ENCODE measurements at places on chromosomes 5 and 9.

- no peak for DNase-seq
Measured at GRCh38 chr5:148839960-148840359, 13.5 kb downstream of the ADRB2 start.

- no peak for DNase-seq
Measured at GRCh38 chr9:133125941-133126696, 5.1 kb upstream of the RALGDS start.

GRCh38 chr5:33969572-33970452, 14.7 kb downstream of the SLC45A2 start:
- peak; percentile 72 for DNase-seq

DNA sequence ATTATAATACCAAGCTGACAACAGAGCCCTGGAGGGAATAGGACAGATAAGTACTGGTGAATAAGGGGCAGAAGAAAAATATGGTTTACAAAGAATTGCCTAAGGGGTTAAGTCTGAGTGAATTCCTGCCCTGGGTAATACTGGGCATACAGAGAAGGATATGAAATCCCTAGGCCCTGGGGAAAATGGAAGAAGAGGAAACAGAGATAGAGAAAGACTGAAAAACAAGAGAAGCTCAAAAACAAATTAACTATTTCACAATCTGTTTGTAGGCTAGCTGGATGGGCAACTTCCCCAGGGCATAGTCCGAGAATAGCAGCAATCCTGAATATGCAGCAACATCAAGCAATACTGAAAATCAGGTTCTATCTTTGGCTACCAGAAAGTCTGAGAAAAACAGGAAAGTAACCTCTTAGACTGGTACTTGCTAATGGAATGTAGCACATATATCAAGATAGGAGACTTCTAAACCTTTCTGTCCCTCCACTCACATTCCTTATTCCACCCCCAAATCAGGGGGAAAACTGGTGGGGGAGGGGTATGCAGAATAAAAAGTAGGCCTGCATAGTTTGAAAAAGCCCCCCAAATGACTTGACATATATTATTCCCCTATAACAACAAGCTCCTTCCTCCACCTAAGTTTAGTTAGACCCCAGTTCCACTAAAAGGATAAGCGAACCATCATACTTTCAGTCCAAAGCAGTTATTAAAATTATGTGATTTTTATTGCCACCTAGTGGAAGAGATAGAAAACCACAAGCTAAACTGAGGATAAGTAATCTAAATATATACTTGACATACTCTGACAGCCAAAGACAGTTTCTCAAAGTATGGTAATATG, 20.6 kb downstream of the SLC38A9 start:
- DNase-seq, result peak; percentile 49

DNA sequence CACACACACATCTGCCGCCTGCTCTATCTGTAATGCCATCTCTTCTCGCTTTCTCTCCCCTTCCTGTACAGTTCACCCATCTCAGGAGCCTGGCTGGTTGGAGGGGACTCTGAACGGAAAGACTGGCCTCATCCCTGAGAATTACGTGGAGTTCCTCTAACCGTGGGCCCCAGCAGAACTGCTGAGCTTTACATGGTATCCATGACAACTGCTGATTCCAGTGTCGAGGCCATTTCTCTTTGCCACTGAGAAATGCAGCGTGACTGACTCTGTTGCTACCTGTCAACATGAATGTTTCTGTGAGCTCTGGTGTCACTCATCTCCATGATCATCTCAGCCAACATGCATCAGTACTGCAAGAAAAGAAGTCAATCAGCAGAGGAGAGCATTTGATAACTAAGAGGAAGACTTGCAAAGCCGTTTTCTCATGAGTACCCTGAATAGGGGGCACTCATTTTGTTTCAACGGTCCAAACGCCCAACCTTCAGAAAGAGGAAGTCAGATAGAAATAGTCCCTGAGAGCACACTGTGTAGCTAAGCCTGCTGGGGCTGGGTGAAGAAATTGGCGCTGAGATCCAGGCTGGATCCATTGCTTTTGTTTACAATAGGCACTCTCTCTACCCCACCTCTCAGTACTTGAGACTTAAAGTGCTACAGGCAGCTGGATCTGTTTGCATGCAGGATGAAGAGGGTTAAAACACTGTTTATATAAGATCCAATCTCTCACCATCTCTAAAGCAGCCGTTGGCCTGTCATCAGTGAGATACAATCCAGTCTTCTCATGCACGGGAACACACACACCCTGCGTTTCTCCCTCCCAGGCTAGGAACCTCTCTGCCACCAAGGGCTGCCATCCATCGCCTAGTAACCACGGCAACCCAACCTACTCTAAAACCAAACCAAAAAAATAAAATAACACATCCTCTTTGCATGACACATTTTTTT, 180.9 kb downstream of the NR3C1 start:
- DNase-seq, result peak; percentile 98

GRCh38 chr5:167644619-167645018, 646.8 kb upstream of the WWC1 start:
- DNase-seq, result no peak

GRCh38 chr5:132076202-132076830, 2.7 kb downstream of the CSF2 start:
- no peak for DNase-seq

GRCh38 chr9:70983723-70984295, 137.6 kb downstream of the TRPM3 start:
- DNase-seq, result no peak

DNA sequence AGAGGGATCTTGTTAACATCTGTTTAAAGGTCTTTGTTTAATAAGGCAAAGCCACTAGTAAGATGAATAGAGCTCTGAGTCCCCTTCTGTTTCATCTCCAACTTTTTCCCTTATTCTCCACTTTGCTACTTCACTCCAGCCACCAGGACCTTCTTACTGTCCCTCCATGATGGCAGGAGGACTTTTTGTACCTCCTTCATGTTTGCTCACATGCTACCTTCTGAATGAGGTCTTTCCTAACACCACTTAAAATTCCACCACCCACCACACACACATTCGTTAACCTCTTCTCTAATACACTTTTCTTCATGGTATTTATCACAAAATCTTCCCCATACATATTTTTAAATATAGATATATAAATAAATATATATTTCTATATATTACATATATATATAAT, 501.9 kb downstream of the PDE4D start:
- no peak for DNase-seq

GRCh38 chr5:1265461-1266455, 29.1 kb downstream of the TERT start:
- DNase-seq, result no peak

DNA sequence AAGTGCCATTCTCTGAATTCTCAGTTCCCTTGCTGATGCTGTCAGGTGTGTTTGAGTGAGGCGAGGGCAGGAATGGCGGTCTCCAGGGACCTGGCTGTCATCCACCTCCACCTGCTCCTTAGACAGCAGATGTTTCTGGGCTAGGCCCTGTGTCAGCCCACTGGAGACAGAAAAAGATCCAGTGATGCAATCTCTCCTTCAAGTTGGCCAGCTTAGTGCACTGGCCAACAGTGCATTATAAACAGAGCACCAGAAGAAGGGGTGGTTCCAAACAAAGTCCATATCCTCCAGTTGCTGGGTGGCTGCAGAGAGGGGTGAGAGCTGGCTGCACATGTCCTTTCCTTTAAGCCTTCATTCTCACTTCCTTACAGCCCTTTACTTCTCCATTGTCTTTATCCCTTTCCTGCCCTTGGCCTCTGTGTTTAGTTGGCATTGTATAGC, 26.5 kb downstream of the NANS start:
- no peak for DNase-seq

GRCh38 chr9:34653151-34654072, 1.4 kb downstream of the IL11RA start:
- no peak for DNase-seq

DNA sequence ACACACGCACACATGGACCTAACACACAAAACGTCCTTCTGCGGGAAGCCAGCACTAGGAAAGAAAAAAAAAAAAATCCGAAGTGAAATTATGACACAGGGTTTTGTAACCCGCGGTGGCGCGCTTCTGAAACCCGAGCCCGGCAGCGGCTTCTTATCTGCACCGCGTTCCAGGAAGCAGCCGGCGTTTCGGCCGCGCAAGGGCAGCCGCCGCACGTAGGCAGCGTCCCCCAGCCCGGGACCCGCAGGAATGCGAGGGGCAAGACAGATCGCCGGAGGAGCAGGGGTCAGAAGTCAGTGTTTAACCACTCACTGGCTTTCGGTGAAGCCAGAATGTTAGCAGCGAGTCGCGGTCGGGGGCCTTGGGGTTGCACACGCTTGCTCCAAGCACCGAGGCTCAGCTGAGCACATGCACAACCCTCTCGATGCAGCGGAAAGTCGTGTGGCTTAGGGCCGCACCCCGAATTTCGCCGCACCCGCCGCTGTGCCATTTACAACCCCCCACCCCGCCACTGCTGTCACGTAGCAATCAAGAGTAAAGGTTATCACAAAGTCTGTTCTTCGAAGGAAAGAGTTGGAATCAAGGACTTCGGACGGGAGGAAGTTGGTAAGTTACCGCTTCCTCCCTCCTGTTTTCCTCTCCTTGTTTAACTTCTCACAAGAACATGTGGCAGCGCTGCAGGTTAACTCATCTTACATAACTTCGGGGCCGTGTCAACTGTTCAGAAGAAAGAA, 167.9 kb downstream of the AUH start:
- DNase-seq, result peak; percentile 43

- DNase-seq, result no peak
Measured at GRCh38 chr9:114015607-114016006, 62.5 kb downstream of the AMBP start.

- no peak for DNase-seq
Measured at GRCh38 chr5:81789033-81789432, 38.1 kb upstream of the SSBP2 start.

DNA sequence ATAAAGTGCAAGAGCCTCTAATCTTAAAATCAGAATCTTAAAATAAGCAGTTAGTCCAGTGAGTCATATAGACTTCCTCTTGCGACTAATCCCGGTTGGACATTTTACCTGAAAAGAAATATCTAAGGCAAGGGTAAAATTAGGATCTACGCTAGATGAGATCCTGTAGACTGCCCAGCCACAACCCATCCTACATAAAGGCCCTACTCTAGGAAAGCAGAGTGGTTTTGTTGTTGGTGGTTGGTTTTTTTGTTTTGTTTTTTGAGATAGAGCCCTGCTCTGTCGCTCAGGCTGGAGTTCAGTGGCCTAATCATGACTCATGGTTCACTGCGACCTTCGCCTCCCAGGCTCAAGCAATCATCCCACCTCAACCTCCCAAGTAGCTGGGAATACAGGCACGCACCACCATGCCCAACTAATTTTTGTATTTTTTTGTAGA, 6.9 kb downstream of the TSC1 start:
- no peak for DNase-seq

GRCh38 chr9:113966394-113966793, 90.3 kb downstream of the ZNF618 start:
- DNase-seq, result no peak

DNA sequence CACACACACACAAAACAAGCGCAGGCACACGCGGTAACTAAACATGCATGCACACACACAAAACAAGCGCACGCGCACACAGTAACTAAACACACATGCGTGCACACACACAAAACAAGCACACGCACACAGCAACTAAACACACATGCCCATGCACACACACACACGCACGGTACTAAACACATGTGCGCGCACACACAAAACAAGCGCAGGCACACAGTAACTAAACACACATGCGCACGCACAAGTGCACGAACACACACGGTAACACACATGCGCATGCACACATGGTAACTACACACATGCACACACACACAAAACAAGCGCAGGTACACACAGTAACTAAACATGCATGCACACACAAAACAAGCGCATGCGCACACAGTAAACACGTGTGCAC, 19.9 kb upstream of the SLC6A3 start:
- DNase-seq, result no peak

DNA sequence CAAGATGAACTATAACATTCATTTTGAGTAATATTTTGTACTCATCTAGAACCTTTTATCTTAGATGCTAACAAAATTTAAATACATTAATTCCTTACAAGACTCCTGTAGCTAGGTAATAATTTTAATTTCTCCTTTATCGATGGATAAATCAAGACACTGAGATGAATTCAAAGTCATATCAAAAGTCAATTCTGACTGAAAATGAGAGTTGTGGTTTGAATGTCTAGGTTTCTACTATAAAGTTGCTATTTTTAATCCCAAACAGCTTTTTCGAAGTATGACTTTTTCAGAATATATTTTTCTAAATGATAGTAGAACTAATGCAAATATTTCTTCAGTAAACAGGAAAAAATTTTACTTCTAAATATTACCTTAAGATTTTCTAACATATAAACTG, 491.7 kb upstream of the FAM174A start:
- DNase-seq, result no peak

- DNase-seq, result no peak
Measured at GRCh38 chr5:55517804-55518203, 17.0 kb downstream of the PLPP1 start.

GRCh38 chr5:112823656-112824055, 37.4 kb upstream of the SRP19 start:
- no peak for DNase-seq

- DNase-seq, result peak; percentile 71
Measured at GRCh38 chr5:173573126-173573960, 43.1 kb downstream of the BOD1 start.

GRCh38 chr9:111691672-111692329, 30.4 kb downstream of the GNG10 start:
- DNase-seq, result peak; percentile 18

GRCh38 chr9:131076347-131077195, 19.8 kb upstream of the AIF1L start:
- no peak for DNase-seq

GRCh38 chr9:4022435-4023067, 277.3 kb downstream of the GLIS3 start:
- DNase-seq, result no peak

- no peak for DNase-seq
Measured at GRCh38 chr5:18074961-18075360, 440.7 kb downstream of the TAF11L14 start.

DNA sequence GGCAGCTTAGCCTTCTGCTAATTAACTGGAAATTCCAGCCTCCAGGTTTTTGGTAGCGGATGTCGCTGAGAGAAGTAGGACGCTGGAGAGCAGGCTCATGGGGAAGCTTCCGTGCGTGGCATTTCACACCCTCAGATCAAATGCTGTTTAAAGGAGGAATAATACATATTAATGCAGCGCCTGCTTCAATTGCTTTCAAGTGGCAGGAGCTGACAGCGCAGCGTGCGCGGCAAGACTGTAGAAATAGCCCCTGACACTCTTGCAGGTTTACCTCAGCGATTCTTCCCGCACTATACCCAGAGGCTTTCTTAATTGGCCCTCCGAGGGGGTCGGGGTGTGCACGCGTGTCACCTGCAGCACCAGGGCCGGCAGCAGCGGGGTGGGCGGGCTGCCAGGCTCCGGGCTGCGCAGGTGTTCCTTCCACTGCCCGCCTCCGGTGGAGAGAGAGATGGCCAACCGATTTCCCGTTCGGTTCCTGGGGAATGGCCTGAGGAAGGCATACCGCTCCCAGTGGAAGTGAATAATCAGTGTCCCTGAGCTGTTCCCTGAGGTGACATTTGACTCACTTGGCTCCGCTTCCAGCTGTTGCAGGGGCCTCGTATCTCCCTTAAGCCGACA, 427.9 kb downstream of the KCTD16 start:
- DNase-seq, result peak; percentile 43

- DNase-seq, result no peak
Measured at GRCh38 chr5:41065691-41066335, 5.3 kb downstream of the MROH2B start.
